ENCODE measurements at places on chromosomes 7 and 10.
A peak's percentile ranks its signal among the peaks of the same experiment; 100 is the strongest.

GRCh38 chr7:15571301-15571878, 9.6 kb upstream of the AGMO start:
- DNase-seq = no peak

- no peak for DNase-seq
These were observed 21.3 kb downstream of the DDC start for GRCh38 chr7:50543776-50544442.

- no peak for DNase-seq
These were observed 119.2 kb downstream of the NEURL1 start for GRCh38 chr10:103612462-103613365.

GRCh38 chr10:31353574-31353973, 34.6 kb downstream of the ZEB1 start:
- DNase-seq = peak; percentile 13

GRCh38 chr7:105697753-105698152, 116.5 kb upstream of the EFCAB10 start:
- no peak for DNase-seq

- DNase-seq = no peak
These were observed 602.3 kb upstream of the MGMT start for GRCh38 chr10:128864554-128865295.

- no peak for DNase-seq
These were observed 55.5 kb upstream of the ABLIM1 start for GRCh38 chr10:114713525-114714090.

GRCh38 chr7:22425361-22425760, 68.4 kb upstream of the RAPGEF5 start:
- DNase-seq = no peak

DNA sequence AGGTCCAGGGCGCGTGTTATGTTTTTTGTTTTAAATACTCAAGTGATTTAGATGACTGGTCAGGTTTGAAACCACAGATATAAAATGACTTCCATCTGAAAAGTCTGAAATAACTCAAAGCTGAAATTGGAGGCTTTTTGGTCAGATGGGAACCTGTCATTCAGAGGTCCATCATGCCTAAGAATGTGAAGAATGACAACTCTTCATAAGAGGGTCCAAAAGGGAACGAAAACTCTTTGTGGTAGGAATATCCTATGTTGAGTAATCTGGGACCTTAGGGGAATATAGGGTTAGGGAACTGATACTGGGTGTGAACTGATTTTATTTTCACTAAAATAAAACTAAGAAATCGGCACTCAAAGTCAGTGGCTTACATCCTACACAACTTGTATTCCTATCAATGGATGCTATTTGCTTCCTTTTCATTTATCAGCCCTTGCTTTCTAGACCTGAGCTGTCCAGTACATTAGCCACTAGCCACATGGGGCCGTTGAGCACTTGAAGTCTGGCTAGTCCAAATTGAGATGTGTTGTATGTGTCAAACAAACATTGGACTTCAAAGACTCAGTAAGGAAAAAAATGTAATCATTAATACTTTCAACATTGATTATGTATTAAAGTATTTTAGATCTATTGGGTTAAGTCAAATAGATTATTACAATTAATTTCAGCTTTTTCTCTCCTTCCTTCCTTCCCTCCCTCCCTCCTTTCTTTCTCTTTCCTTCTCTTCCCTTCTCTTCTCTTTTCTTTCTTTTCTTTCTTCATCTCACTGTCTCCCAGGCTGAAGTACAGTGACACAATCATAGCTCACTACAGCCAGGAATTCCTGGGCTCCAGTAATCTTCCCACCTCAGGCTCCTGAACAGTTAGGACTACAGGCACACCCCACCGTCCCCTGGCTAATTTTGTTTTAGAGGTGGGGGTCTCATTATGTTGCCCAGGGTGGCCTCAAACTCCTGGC, 56.5 kb upstream of the KDM7A start:
- no peak for DNase-seq

All from activated naive CD4-positive, alpha-beta T cell treated with Interleukin-2 at 50 U/mL for 16 hours (primary cell).